Hepatocyte (in vitro differentiated cells): ENCODE measurements at places on chromosomes 11 and 22. TPM values are rescaled to one million over a fixed set of nuclear protein-coding genes. Genes with fewer than 3 reads are reported as not detected.
A peak's percentile ranks its signal among the peaks of the same experiment; 100 is the strongest.

GRCh38 chr11:133832096-133832990 is 13.0 kb downstream of the SPATA19 start:
- H3K36me3 ChIP-seq, result no peaks in the 10 kb centered on the region
- DNase-seq, result no peak
- no peaks in the 10 kb centered on the region for H3K4me1 ChIP-seq

BCL2L13 gene
- 35.6 and 38.6 TPM in 2 replicates for total RNA-seq

GRCh38 chr11:7050191-7050590 is 29.9 kb downstream of the NLRP14 start:
- H3K27me3 ChIP-seq, result no peaks in the 10 kb centered on the region
- no peak for DNase-seq
- no peak overlapping the region for H3K27ac ChIP-seq
- H3K4me1 ChIP-seq, result peaks cover 4% of the 10 kb centered on the region
- H3K36me3 ChIP-seq, result no peaks in the 10 kb centered on the region
- H3K4me3 ChIP-seq, result no peak overlapping the region

DNA sequence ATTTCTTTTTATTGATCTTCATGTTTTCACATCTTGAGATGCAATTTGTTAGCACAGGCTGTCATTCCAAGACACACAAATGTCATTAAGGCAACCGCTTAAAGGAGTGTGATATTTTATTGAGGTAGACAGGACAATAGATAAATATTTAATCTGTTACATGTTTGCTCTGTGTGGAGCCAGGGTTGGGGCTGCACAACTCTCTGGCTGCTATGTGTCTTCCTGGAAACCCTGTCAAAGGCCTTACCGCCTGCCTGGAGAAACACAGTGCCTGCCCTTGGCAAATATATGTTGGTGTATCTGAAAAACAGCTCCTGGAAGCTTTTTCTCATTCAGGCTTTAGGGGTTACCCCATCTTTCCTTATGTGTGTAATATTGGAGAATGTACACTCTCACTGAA is 139.7 kb upstream of the TEAD1 start:
- no peaks in the 10 kb centered on the region for H3K27me3 ChIP-seq
- DNase-seq, result no peak
- H3K36me3 ChIP-seq, result no peaks in the 10 kb centered on the region
- H3K4me3 ChIP-seq, result no peak overlapping the region
- no peak overlapping the region for H3K27ac ChIP-seq

GRCh38 chr11:64843686-64844329 is 645 bp downstream of the CDC42BPG start:
- DNase-seq, result no peak
- H3K4me3 ChIP-seq, result peak overlapping the region; percentile 80
- H3K27me3 ChIP-seq, result no peaks in the 10 kb centered on the region
- peak overlapping the region; percentile 91 for H3K27ac ChIP-seq
- peaks cover 30% of the 10 kb centered on the region for H3K4me1 ChIP-seq
